ENCODE measurements at places on chromosomes 13 and 19.

DNA sequence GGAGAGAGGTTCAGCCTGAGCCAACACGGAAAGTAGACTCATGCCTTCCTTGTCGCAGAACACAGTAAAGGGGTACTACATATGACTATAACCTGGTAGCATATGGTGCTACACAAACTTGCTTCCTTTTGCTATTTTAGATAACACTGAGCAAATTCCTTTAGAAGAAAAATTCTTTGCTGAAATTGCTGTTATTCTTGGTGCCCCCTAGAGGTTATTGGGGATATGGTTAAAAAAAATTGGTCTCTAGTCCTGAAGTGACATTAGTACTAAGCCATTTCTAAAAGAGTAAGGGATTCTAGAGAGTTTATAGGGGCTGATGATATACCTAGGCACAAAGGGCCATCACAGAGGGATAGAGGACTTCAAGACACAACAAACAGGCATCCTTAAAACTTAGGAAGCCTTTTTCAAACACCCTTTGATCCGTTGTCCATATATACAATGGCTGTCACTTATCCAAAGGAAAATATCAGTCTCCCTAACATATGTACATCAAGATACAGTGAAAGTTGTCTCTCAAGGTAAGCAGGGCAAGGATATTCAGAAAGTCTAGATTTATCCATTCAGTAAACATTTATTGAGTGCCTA is 13.9 kb upstream of the HS6ST3 start:
- peak; percentile 26 for DNase-seq

GRCh38 chr19:16659832-16660708 is at the start of gene SMIM7:
Gene SMIM7 (minus strand): TSS chr19:16660144. CDS start chr19:16660110, 34 bp downstream.
- DNase-seq = peak; percentile 98

GRCh38 chr13:100304229-100304628 is 215.3 kb downstream of the PCCA start:
- no peak for DNase-seq

DNA sequence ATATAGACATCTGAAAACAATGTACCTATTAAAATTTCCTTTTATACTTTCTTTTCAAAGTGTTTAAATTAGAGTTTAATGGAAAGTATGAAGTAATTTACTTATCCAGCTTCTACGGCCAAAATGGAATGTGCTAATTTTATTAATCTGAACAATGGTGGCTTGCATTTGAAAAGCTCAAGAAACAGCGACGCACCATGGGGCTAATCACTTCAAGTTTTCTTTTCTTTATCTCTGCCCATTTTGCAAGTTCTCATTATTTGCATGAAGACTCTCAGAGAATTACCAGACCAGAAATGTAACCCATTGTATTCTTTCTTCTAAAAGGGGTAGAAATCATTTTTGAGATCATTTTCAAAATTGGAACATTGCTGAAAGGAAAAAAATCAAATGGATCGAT is 204.0 kb upstream of the STARD13 start:
- peak; percentile 75 for DNase-seq

DNA sequence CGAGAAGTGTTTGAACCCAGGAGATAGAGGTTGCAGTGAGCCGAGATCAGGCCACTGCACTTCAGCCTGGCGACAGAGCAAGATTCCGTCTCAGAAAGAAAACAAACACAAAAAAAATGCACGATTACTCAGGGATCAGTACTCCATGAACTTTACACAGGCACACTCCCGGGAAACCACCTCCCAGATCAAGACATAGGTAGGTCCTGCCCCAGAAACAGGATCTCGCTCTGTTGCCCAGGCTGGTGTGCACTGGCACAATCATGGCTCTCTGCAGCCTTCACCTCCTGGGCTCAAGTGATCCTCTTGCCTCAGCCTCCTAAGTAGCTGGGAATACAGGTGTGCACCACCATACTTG is 11.2 kb downstream of the VASP start:
- no peak for DNase-seq

DNA sequence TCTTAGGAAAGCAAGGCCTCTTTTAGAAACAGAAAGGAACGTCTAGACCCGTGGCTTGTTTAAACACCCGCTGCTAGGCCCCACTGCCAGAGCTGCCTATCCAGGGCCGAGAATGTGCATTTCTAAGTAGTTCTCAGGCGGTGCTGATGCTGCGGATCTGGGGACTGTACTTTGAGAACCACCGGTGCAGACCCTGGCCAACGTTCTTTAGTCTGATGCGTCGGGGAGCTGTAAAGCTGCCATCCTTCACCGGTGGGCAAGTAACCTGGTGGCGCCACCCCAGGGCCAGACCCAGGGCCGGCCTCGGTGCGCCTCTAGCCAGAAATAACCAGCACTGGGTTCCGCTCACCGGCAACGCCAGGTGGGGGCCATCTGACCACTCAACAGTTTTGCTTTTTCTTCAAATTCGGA is 47.1 kb downstream of the TGDS start:
- DNase-seq = no peak

GRCh38 chr13:69737129-69737935 is 370.3 kb upstream of the ATXN8OS start:
- no peak for DNase-seq

DNA sequence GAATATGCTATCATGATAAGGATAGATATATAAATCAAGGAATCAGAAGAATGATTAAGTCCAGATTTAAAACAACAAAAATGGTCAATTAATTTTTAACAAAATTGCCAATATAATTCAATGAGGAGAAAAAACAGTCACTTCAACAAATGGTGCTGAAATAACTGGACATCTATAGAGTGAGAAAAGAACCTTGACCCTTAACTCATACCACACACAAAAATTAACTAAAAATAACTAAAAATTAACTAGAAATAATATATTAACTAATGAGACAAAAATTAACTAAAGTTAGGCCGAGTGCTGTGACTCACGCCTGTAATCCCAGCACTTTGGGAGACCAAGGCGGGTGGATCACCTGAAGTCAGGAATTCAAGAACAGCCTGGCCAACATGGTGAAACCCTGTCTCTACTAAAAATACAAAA is 9.5 kb downstream of the LGALS7 start:
- DNase-seq = no peak

- DNase-seq = no peak
These were observed 225.2 kb downstream of the FOXO1 start for GRCh38 chr13:40440990-40441820.

GRCh38 chr13:28531077-28531844 is 36.3 kb upstream of the FLT1 start:
- peak; percentile 51 for DNase-seq

- DNase-seq = no peak
These were observed 29.5 kb downstream of the PEPD start for GRCh38 chr19:33492090-33492489.

DNA sequence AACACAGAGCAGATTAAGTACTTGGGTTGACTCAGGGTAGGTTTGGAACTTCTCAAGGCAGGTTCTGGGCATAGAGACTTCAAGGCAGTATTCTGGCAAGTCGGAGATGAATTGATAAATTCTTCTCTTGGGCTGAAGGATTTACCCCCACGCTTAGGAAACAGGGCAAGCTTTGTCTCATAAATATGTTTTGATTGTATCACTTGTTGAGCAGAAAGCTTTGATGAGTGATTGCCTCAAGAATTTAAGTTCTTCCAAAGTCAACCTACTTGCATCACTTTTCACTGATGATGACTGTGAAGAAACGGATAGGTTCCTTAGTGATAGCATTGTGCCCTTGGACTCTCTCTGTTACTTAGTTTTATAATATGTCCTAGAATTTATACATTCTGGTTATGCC is 258.6 kb upstream of the DACH1 start:
- DNase-seq = no peak

- DNase-seq = no peak
These were observed 9.9 kb downstream of the CNFN start for GRCh38 chr19:42380155-42380554.

DNA sequence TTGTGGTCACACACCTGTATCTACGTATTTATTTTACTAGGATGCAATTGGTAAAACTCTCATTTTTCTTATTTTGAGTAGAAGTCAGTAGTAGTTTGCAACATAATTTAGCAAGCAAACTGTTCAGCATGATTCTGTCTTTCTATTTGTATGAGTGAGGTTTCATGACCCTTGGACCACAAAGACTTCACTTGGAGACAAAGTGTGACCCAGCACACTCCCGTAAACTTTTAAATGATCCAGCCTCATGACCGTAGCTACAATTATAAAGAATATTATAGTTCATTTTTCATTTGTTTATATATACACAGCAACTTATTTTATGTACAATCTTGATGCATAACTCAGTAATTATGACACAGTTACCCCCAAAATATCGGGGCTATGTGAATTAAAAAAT is 86.5 kb downstream of the ERCC5 start:
- no peak for DNase-seq

GRCh38 chr19:13060964-13061927 is 41.4 kb downstream of the LYL1 start:
- DNase-seq = peak; percentile 65

DNA sequence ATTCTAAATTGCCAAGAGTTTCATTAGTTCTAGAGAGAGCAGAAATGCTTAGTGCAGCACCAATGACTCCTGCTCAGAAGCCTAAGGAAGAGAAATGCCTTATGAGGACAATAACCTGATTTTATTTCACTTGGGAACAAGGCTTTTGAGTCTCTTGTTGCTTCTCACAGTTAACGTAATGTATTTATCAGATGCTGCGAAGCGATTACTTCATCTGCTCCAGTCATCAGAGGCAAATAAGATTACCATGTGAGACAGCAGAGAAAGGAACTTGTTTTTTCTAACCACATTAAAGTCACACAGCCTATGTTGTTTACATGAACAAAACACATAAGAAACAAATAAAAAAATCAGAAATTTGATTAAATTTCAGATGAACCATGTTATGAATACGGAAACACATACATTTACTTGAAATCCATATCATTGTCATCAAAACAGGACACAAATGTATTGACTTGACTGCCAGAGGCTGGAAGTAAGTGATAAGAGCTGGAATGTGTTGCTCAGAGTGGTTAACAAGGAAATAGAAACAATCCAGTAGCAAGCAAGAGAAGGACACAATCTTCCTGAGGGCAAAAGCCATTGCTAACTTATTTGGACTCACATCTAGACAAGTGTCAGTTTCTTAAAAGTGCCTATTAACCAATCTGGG is 147.3 kb downstream of the LHFPL6 start:
- no peak for DNase-seq

DNA sequence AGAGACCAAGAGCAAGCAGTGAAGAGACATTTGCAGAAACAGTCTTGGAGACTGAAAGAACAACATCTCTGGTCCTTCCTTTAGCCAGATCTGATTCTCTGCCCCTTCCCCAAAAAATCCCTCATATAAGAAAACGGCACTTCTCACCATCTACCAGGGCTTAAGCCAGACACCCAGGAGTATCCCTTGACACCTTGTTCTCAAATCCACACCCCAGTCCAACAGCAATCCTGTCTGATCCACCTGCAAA is 1.7 kb upstream of the PLEKHG2 start:
- DNase-seq = no peak

DNA sequence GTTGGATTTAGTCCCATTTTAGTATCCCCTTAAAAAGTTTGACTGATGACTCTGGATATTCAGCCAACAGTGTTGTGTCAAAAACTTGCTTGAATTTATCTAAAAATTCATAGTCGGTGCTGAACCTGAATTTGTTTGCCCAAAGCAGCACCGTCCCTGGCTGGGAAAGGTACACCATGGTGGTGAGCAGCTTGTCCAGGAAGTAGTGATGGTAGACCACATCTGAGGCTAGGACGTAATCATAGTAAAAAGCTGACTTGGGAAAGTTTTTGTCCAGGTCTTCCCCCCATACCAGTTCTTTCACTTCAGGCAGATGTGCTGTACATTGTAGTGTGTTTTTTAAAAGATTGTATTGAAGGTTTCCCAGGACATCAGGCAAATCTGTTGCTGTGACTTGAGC is 8.8 kb downstream of the METTL21C start:
- no peak for DNase-seq

GRCh38 chr13:42392716-42393572 is 121.0 kb downstream of the AKAP11 start:
- DNase-seq = no peak

DNA sequence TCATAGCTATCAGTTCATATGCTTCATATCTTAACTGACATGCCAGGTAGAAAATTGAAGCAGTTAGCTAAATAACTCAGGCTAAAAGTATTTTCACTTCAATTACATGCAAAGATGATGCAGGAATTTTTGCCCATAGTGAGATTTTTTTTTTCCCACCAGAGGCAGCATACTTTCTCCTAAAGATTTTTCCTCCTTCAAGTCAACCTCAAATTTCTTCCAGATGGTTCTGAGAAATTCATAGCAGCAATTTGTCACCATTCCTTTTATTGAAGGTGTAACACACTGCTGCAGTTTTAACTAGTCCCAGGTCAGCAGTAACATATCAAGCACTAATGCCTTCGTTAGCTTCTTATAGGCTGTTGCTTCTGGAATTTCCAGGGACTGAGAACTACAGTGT is 141.9 kb downstream of the SUCLA2 start:
- DNase-seq = no peak

- peak; percentile 50 for DNase-seq
These were observed 852.7 kb upstream of the KLHL1 start for GRCh38 chr13:70960841-70961443.

DNA sequence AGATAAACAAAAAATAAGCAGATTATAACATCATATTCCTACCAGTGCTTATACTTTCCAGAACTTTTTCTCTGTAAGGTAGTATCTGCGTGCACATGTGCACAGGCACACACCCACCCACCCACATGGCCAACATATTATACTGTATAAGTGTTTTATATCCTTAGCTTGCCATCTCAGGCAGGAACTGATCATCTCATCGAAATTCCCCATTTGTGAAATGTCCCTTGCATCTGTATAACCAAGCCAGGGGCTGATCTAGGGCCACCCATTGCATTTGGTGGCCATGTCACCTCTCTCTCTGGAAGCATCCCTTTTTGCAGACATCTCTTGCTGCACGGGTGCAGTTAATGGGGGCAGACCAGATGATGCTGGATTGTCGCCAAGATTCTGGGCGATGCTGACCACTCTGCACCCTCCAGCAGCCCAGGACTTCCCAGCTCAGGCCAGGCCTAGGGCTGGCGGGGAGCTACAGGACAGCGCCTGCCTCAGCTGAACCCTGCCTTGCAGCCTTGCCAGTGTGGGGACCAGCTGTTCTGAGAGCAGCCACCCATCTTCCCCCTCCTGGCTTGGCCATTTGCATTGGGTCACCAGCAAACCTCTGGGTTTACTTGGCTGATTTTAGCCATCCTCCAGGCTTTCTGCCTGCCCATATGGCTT is 95.9 kb downstream of the SLC7A1 start:
- DNase-seq = no peak

DNA sequence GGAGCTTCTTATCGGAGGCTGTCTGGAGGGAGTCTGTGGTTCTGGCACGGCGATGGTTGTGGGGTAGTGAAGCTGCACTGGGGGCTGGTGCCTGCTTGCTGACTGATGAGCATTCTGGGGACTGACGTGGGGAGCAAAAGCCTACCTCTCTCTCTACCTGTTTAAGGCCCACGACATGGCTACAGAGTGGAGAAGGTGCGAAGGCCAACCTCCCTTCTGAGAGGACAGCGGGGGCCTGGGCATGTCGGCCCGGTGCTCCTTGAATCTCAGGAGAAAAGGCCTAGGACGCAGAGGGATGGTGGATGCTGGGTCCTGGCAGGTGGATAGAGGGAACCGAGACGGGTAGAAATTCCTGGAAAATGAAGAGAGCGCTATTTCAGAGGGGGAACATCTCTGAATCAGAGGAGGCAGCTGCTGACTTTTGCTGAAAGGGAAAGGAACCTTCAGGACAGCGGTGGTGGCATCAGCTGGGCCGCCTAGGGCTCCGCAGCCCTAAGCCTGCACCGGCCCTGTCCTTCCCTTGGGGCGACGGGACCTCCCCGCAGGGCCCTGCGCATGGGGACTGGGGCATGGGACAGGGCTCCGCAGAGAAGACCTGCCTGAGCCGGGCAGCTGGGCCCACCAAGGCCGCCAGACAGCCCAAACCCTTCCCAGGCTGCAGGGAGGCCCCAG is 35.0 kb upstream of the MEDAG start:
- no peak for DNase-seq

GRCh38 chr13:82654861-82655855 is 1227.1 kb downstream of the SLITRK1 start:
- DNase-seq = no peak

Data from HAP-1 (cell line).